ENCODE measurements at places on chromosomes 2 and 18. TPM values are rescaled to one million over a fixed set of nuclear protein-coding genes. Genes with fewer than 3 reads are reported as not detected.

The REV1 gene
- total RNA-seq = 99.6 TPM

GRCh38 chr18:76943542-76944339 is 121.4 kb downstream of the ZNF236 start:
- DNase-seq = no peak

The DSG1 gene
- total RNA-seq = 0.13 TPM

The COL6A3 gene
- 197 TPM for total RNA-seq

DNA sequence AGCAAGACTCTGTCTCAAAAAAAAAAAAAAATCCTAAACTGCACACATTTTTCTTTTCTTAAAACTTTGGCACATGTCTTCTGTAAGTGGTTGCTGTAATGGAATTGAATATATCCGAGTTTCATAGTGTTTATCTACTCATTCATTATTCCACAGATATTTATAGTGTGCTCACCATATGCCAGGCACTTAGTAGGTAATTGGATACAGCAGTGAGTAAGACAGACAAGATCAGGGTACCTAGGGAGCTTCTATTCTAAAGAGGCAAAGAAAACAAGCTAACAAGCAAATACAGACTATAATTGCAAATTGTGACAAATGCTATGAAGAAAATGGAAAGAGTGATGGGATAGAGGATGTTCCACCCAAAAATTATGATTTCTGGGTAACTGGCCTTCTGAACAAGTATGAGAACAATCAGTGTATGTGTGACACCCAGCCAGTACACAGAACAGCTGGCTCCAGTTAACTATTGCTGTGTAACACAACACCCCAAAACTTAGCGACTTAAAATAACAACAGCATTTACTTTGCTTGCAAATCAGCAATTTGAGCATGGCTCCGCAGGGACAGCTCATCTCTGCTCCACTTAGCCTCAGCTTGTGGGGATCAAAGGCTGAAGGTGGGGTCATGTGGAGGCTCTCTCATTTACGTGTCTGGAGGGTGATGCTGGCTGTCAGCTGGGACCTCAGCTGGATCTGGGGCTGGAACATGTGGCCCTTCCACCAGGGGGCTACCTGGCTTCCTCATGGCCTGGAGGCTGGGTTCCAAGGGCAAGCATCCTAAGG is 224.9 kb downstream of the INSIG2 start:
- DNase-seq = no peak

The CYP26B1 gene
- total RNA-seq = 1.1 TPM

DNA sequence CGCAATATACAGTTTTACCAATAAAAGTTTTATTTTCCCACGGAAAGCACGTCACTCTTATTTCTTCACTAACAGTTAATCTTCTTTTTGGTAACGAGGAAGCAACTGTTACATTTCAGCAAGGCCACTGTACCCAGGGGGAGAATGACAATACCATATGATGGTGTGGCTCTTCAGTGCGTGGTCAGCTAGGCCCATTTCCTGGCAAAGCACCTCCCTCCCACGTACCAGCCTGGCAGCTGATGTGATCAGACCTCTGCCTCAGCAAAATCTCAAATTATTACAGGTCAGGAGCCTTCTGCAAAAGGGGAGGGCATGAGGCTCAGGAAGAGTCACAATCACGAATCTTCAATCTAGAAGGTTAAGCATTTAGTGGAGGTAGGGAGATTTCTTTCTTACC is 55.4 kb downstream of the KLF7 start:
- DNase-seq = no peak

DNA sequence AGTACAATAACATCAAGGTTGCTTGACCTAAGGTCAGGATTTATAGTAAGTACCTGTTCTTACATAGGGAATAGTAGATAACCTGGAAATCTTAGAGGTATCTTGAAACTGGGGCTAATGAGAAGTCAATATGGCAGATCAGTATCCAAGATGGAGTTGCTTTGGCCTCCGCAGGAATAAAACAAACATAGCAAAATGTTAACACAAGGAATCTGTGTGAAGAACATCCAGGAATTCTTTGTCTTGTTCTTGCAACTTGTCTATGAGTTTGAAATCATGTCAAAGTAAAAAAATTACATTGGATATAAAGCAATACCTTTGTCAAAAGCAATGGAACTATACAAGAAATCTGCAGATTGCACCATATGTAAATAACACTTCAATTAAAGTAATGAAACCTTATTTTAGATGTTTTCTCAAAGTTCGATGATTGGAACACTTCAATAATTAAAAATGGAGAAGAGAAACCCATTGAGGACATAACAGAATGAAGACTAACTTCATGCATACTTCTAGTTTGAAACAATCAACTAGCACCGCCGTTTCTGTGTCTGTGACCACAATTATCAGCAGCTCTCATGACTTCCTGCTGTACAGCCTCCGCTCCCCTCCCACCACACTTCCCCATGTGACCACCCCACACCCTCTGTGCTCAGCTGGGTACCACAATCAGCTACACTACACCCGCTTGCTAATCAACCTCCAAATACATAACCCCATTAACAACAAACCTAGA is 27.6 kb downstream of the C2orf76 start:
- peak; percentile 50 for DNase-seq

The TEKT4 gene
- total RNA-seq = not detected

GRCh38 chr2:182553483-182553882 is 126.6 kb upstream of the PDE1A start:
- no peak for DNase-seq

- DNase-seq = no peak
Observed at GRCh38 chr2:12624905-12625598, 91.7 kb upstream of the TRIB2 start.

- DNase-seq = no peak
Observed at GRCh38 chr2:231050018-231050901, 6.4 kb upstream of the PSMD1 start.

DNA sequence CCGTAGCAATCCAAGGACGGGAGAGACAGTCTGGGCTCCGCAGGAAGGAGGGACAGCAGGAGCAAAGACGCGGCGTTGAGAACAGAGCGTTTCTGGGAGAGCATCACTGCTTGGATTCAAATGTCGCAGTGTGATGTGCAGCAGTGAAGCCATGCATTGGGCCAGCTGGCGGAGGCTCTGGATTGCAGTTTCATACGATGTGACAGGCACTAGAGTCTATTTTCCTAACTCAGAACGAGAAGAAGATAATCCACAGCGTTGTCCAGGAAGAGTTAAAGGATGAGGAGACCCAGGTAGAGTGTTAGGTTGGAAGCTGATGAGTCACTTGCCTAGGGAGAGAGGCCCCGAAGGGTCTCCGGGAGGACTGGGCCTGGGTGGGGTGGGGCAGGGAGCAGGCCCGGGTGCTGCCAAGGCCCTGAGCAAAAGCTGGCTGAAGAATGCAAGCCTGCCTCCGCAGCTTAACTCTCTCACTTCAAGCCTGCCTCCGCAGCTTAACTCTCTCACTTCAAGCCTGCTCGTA is 17.7 kb upstream of the SEMA4C start:
- no peak for DNase-seq

GRCh38 chr18:55910296-55910695 is 322.3 kb upstream of the TCF4 start:
- DNase-seq = no peak

The MYL1 gene
- 0.42 TPM for total RNA-seq

All from ureter (tissue), 1 donor.